ENCODE measurements at places on chromosomes 2 and 18.

DNA sequence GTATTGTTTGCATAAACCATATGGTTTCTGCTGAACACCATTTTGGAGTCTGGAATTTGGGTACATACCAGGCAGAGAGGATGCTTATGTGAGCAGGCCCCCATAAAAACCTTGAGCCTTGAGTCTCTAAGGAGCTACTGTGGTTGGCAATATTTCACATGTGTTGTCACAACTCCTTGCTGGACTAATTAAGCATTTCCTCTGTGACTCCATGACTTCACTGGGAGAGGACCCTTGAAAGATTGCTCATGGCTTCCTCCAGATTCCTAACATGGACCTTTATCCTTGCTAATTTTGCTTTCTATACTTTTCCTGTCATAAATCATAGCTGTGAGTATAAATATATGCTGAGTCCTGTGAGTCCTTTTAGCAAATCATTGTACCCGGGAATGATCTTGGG, 7.6 kb upstream of the COQ10B start:
- no peak for DNase-seq

- no peak for DNase-seq
Measured at GRCh38 chr2:32863326-32863725, 83.4 kb upstream of the LTBP1 start.

DNA sequence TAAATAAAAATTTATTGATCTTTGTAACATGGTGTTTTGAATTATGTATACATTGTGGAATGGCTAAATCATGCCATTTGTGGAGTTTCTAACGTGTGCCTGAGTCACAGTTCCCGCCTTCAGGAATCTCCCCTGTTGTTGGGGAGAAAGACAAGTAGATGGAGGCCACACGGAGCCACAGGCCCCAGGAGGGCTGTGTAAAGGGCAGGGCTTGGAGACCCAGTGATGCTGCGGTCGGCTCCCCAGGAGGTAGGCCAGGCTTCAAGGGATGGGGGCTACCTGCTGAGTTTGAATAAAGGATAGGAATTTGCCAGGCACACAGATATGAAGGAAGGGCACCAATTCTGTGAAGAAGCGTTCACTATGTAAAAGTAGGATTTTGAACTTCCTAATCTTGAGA, 257.1 kb downstream of the GBX2 start:
- no peak for DNase-seq

GRCh38 chr18:55544014-55544413, 44.0 kb downstream of the TCF4 start:
- no peak for DNase-seq

GRCh38 chr2:220814441-220814840, 757.7 kb downstream of the EPHA4 start:
- no peak for DNase-seq

GRCh38 chr2:7007488-7007845, 90.3 kb downstream of the RNF144A start:
- DNase-seq = peak; percentile 42

- DNase-seq = no peak
Measured at GRCh38 chr2:118654945-118655344, 192.5 kb downstream of the EN1 start.

DNA sequence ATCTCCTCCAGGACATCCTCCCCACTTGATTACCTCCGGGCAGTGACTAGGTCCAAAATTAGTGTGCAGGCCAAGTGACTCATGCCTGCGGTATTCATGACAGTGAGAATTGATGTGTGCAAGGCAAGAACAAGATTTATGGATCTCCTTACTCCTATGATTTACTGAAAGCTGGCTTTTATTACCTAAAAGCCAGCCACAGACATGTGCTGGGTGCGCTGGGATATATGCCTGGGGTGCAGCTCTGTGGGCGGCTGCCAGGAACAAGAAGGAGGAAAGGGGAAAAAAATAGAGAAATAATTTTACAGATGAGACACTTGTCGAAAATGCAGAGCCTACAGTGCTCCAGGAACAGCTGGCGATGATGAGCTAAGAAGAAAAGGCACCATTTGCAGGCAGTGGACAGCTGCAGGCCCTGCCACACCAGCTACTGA, 359.3 kb downstream of the CMPK2 start:
- DNase-seq = no peak

Data from Kasumi-1 (cell line).